Cardiac muscle cell (in vitro differentiated cells and primary cell): ENCODE measurements at places on chromosomes 5 and 9. TPM values are rescaled to one million over a fixed set of nuclear protein-coding genes. Genes with fewer than 3 reads are reported as not detected.
A peak's percentile ranks its signal among the peaks of the same experiment; 100 is the strongest.

RLN1 gene
- 0.26 and 1.7 TPM in 2 replicates for polyA plus RNA-seq

GRCh38 chr5:141388661-141389060, 1.2 kb downstream of the PCDHGB4 start:
- H3K4me1 ChIP-seq = no peaks in the 10 kb centered on the region
- no peaks in the 10 kb centered on the region for H3K27me3 ChIP-seq
- no peak overlapping the region for H3K4me3 ChIP-seq

NSMF gene
- 73.0 and 113 TPM in 2 replicates for polyA plus RNA-seq

DNA sequence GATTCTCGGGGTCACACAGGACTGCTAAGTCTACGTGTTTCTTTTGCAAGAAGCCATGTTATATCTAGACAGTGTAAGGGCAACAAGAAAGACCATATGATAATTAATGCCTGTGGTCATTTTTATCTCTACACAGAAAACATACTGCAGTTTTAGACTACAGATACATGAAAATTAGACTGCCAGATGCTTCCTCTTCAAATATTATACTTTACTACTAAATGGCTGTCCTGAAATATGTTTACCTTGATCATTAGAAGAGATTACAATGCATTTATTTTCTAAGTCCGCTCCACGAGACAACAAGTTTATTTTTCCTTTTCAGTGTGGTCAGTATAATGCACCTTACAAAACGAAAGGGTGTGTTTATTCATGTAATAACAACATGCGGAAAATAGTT, 147.6 kb downstream of the KIAA0825 start:
- H3K4me3 ChIP-seq = no peak overlapping the region
- no peak overlapping the region for H3K27ac ChIP-seq
- no peaks in the 10 kb centered on the region for H3K36me3 ChIP-seq
- H3K27me3 ChIP-seq = no peaks in the 10 kb centered on the region
- no peaks in the 10 kb centered on the region for H3K4me1 ChIP-seq
- DNase-seq = no peak

DNA sequence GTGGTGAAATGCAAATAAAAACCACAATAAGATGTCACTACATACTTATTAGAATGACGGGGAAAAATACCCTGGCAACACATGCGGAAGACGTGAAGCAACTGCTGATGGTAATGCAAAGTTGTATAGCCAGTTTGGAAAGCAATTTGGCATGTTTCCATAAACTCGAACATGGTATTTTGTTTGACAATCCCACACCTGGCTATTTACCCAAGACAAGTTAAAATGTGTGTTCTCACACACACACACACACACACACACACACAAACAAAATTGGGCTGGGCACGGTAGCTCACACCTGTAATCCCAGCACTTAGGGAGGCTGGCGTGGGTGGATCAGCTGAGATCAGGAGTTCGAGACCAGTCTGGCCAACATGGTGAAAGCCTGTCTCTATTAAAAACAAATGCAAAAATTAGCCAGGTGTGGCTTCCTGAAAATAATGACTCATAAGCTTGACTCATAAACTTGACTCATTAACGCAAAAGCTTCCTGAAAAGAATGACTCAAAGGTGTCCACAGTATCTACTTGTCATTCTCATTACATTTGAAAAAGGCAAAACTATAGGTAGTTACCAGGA, 456.5 kb downstream of the CDH18 start:
- no peaks in the 10 kb centered on the region for H3K4me1 ChIP-seq
- no peaks in the 10 kb centered on the region for H3K27me3 ChIP-seq
- no peak overlapping the region for H3K27ac ChIP-seq
- DNase-seq = no peak
- H3K4me3 ChIP-seq = no peak overlapping the region
- no peaks in the 10 kb centered on the region for H3K36me3 ChIP-seq

DNA sequence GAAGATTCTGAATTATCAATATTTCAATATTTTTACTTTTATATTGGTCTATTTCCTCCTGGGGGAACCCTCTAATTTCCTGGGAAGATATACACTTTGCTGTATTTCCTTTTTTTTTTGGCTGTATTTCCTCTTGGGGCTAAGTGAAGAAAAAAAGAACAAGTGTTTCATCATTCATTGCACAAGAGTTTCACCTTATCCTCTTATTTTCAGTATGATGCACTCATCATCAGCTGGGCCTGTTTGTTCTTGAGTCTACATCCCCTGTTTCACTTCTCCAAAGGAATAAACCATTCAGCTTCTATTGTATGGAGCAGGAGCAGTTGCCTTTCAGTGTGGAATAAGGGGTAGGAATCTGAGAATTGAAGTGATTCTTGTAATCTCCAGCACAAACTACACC, 210.8 kb downstream of the FAM170A start:
- H3K27me3 ChIP-seq = no peaks in the 10 kb centered on the region
- no peaks in the 10 kb centered on the region for H3K4me1 ChIP-seq
- H3K27ac ChIP-seq = no peak overlapping the region
- DNase-seq = no peak

GRCh38 chr5:81852291-81853029, 101.6 kb upstream of the SSBP2 start:
- H3K36me3 ChIP-seq = no peaks in the 10 kb centered on the region
- H3K4me3 ChIP-seq = peak overlapping the region; percentile 29
- peak overlapping the region; percentile 94 for H3K27ac ChIP-seq
- peak; percentile 36 for DNase-seq
- H3K4me1 ChIP-seq = peaks cover 70% of the 10 kb centered on the region

DNA sequence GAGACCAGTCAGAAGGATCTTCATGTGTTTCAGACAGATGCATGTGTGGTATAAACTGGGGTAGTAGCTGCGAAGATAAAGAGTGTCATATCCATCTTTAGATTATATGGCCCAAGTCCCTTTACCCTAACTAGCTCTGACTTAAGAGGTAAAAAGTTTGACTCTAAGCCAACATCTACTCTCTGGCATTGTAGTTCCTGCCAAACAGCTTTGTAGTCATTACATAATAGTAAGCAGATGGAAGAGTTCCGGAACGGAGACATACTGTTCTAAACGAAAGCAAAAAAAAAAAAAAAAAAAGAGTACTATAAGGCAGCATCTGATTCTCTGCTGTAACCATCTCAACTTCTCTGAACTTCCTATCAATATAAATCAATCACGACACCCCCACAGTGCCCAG, 48.8 kb downstream of the CEMIP2 start:
- H3K4me3 ChIP-seq = no peak overlapping the region
- peaks cover 5% of the 10 kb centered on the region for H3K4me1 ChIP-seq
- H3K36me3 ChIP-seq = peaks cover 24% of the 10 kb centered on the region
- DNase-seq = no peak
- H3K27ac ChIP-seq = no peak overlapping the region
- no peaks in the 10 kb centered on the region for H3K27me3 ChIP-seq

DNA sequence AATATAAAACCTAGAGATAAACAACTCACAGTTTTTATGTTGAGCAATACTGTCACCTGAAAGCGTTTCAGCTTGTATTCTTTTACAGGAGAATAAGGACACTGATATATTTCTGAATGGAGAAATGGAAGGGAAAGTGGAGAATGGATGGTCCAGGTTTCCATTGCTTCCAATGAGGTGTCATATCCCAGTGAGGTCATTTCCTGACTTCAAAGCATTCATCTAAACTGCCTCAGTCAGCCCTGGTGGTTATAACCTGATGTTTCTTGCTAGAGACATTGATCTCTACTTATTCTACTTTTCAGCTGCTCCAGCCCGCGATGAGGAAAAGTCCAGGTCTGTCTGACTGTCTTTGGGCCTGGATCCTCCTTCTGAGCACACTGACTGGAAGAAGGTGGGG, 2.6 kb downstream of the GABRA1 start:
- H3K27ac ChIP-seq = no peak overlapping the region
- no peaks in the 10 kb centered on the region for H3K4me1 ChIP-seq
- DNase-seq = no peak
- no peak overlapping the region for H3K4me3 ChIP-seq
- H3K27me3 ChIP-seq = peaks cover 43% of the 10 kb centered on the region
- no peaks in the 10 kb centered on the region for H3K36me3 ChIP-seq

- H3K27ac ChIP-seq = no peak overlapping the region
- no peak overlapping the region for H3K4me3 ChIP-seq
- no peak for DNase-seq
- peaks cover 6% of the 10 kb centered on the region for H3K4me1 ChIP-seq
- no peaks in the 10 kb centered on the region for H3K27me3 ChIP-seq
Measured at GRCh38 chr5:133848341-133848811, 120.0 kb downstream of the C5orf15 start.
